ENCODE measurements at places on chromosomes 1 and 21.

- DNase-seq: no peak
Measured at GRCh38 chr1:245754463-245754961, 599.7 kb downstream of the KIF26B start.

GRCh38 chr1:125066385-125066784 is 3881.6 kb downstream of the SRGAP2C start:
- no peak for DNase-seq

GRCh38 chr1:186812570-186812969 is 16.2 kb upstream of the PLA2G4A start:
- DNase-seq: no peak

DNA sequence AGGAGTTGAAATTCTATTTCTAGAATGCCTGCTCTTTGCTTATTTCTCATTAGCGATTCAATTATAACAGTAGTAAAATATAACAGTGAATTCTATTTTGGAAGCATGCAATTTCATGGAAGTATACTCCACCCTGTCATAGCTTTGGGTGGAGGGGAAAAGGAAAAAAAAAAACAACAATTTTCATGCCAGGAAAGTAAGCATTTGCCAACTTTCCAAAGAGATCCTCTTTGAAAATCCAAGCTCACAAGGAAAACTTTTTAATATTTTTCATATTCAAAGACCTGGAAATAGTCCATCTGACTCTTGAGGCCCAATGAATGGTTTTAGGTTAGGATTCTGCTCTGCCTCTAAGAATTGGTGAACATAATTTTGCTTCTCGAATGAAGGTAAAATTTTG is 134.5 kb downstream of the PTPN14 start:
- DNase-seq: no peak

GRCh38 chr1:200724064-200724463 is 14.6 kb upstream of the CAMSAP2 start:
- DNase-seq: no peak

- no peak for DNase-seq
Measured at GRCh38 chr1:77889671-77890070, 1.2 kb downstream of the NEXN start.
